ENCODE measurements at places on chromosomes 11 and 22.

DNA sequence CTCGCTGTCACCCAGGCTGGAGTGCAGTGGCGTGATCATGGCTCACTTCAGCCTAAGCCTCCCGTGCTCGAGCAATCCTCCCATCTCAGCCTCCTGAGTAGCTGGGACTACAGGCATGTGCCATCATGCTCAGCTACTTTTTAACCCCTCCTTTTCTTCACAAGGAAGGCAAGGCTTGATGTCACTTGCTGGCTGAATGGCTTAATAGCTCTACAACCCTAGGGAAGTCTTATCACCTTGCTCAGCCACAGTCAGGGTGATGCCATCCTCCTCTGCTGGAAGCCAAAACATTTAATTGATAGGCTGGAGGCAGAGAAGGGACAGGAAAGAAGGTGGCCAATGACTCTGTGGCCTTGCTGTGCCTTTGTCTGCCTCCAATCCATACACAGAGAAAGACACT, 131.9 kb downstream of the MED15 start:
- no peak for DNase-seq

GRCh38 chr11:95081412-95081811, 8.2 kb upstream of the ENDOD1 start:
- DNase-seq, result no peak

DNA sequence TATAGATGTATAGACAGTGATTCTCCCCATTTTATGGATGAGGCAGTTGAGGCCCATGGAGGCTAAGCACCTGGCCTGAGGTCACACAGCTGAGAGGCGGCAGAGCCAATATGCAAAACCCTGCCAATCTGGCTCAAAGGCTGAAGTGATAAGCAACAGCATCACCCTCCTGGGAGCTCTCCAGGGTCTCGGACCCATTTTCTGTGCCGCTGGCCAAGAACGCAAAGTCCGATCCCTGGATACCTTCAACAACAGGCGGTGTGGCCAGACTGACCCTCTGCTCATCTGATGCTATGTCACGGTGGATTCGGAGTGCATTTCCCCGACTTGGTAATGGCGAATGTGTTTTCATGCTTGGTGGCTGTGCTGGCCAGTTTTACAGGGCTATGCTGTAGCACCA, 595.0 kb downstream of the TBC1D22A start:
- DNase-seq, result no peak

- no peak for DNase-seq
These were observed 245.3 kb downstream of the CASP12 start for GRCh38 chr11:104652996-104653395.

GRCh38 chr11:120562806-120563425, 51.4 kb downstream of the GRIK4 start:
- DNase-seq, result no peak

GRCh38 chr11:29256580-29256979, 760.2 kb downstream of the KCNA4 start:
- no peak for DNase-seq

GRCh38 chr11:41970681-41971080, 511.2 kb upstream of the LRRC4C start:
- no peak for DNase-seq

- no peak for DNase-seq
These were observed 8.9 kb upstream of the SYT8 start for GRCh38 chr11:1825785-1826451.

DNA sequence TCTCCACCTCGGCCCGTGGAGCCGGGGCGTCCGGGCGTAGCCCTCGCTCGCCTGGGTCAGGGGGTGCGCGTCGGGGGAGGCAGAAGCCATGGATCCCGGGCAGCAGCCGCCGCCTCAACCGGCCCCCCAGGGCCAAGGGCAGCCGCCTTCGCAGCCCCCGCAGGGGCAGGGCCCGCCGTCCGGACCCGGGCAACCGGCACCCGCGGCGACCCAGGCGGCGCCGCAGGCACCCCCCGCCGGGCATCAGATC, 439 bp downstream of the YAP1 start:
- DNase-seq, result no peak

GRCh38 chr11:68684385-68685356, at the start of gene GAL:
TSS of gene GAL (plus strand) at chr11:68684544. CDS start at chr11:68684924, 380 bp downstream.
- DNase-seq, result no peak

DNA sequence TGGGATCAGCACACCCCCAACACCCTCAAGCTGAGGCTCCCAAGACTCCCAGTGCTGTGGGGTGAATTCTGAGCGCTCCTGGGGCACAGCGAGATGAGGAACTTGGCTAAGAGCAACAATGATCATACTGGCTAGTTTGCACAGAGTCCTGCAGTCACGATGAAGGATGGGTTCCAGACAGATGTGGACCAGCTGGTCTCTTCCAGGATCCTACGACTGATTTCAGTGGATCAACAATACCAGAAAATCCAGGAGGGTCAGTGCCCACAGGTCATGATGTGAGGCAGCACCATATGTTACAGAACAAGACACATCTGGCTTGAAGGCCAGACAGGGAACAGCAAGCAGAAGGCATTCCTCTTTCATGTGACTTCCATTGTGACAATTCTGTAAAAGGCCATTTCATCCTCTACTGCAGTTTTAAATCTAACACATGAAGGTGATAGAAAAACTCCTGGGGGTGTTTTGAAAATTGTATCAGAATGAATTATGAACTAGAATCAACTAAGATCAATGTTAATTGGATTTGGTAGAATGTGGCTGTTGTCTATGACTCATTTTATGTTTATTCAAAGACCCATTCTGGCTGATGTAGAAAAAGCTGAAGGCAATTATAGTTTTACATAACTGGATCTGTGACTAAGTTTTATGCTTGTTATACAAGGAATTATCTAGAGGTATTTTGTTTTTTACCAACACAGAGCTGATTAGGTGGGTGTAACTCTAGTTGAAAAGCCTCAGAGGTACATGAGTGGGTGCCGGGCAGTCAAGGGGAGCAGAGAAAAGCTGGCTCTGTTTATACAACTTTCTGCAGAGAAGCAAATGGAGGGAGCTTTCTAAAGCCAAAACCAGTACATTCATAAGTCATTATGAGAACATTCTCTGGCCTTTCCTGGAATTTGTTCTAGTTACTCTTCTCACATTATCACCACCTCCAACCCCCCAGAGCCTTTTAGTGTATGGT, 29.1 kb downstream of the OR52K1 start:
- DNase-seq, result no peak

- DNase-seq, result no peak
These were observed 8.9 kb downstream of the BRSK2 start for GRCh38 chr11:1398528-1399235.

GRCh38 chr11:60866911-60867870, at the start of gene ZP1:
TSS of gene ZP1 (plus strand) at chr11:60867542. CDS start at chr11:60867562, 20 bp downstream.
- DNase-seq, result no peak

- no peak for DNase-seq
These were observed 42.7 kb downstream of the PPP6R3 start for GRCh38 chr11:68503251-68503687.

GRCh38 chr11:34825670-34826383, 90.4 kb downstream of the APIP start:
- DNase-seq, result no peak

GRCh38 chr11:134538742-134539141, 126.7 kb upstream of the B3GAT1 start:
- no peak for DNase-seq

- DNase-seq, result no peak
These were observed 1.6 kb downstream of the IFITM10 start for GRCh38 chr11:1748636-1749394.

GRCh38 chr11:59273373-59273841, 60.7 kb upstream of the MPEG1 start:
- DNase-seq, result no peak

DNA sequence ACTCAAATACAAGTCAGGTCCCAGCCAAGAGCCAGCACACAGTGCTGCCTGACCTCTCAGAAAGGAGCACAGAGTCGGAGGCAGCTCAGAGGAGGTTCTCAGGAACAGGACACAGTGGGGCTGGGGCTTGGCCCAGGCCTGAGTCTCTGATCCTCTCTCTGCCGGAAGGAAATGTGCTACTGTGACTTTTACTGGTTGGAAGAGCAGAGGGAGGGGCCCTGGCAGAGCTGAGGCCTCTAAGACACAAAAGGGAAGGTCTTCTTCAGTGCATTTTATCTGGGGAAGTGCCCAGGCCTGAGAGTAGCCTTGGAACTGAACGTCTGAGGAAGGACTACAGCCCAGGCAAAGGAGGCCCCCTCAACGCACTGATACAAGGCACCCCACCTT, 16.2 kb upstream of the CASTOR1 start:
- no peak for DNase-seq

- DNase-seq, result no peak
These were observed 7.7 kb downstream of the CD44 start for GRCh38 chr11:35146711-35147110.

DNA sequence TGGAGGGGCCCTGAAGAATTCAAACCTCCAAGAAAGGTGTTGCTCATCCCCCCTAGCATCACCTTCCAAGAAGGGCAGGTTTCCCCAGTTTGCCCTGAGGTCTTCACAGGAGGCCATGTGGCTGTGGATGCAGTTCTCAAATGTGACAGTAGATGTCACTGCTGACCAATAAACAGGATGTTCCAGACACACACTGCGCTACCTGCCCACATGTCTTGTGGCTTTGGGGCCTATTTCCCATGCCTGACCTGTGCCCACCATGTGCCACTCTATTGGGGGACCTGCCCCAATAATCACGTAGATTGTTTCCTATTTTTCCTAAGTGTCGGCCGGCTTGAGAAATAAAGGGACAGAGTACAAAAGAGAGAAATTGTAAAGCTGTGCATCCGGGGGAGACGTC, 4.5 kb downstream of the GSTT2 start:
- no peak for DNase-seq

DNA sequence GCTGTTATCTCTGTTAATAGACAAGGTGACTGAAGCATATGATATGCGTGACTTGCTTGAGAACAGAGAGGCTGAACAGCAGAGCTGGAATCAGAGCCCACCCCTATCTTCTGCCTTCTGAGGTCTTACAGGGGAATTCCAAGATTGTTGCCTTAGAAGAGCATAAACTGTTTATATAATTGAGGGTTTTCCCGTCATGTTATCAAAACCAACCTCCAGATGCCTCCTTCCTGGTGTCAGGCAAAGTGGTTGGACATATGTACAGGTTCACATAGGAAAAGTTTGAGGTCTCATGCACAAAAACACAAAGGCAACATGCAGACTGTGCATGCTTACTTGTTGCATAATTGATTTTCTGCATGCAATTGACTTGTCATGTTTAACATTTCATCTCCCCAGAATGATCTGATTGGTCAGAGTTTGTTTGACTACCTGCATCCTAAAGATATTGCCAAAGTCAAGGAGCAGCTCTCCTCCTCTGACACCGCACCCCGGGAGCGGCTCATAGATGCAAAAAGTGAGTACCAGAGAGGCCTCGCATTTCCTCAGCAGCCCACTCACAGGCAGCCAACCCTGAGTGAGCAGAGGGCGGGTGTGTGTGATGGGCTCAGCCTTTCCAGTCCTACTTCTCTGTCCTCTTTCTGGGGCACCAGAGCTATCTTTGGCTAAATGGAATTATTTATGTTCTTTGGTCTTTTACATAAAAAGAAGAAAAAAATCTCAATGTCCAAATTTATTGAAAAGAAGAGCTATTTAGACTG, 88.9 kb downstream of the BMAL1 start:
- DNase-seq, result no peak

- peak; percentile 25 for DNase-seq
These were observed at the start of gene NRXN2 for GRCh38 chr11:64723117-64723906. TSS of gene NRXN2 (minus strand) at chr11:64723197. CDS start at chr11:64713699, 9,498 bp downstream.

DNA sequence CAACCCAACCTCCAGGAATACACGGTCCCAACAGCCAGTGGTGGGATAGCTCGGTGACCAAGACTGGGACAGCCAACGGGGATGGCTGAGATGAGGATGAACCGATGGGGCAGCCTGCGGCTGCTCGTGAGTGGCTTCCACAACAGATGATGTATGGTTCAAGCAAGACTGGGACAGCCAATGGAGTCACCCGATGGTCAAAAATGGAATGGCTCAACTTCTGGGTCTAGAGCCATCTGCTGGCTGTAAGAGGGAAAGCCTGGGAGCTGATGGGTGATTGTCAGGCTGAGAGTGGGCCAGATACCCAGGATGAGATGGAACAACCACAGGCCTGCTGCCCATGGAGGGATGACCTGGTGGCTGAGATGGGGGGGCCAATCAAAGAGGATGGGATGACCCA, 35.5 kb downstream of the SYT7 start:
- DNase-seq, result no peak

GRCh38 chr11:105152021-105152512, 12.5 kb upstream of the CARD18 start:
- DNase-seq, result no peak

- DNase-seq, result no peak
These were observed 645 bp downstream of the RNF121 start for GRCh38 chr11:71929491-71929890.

DNA sequence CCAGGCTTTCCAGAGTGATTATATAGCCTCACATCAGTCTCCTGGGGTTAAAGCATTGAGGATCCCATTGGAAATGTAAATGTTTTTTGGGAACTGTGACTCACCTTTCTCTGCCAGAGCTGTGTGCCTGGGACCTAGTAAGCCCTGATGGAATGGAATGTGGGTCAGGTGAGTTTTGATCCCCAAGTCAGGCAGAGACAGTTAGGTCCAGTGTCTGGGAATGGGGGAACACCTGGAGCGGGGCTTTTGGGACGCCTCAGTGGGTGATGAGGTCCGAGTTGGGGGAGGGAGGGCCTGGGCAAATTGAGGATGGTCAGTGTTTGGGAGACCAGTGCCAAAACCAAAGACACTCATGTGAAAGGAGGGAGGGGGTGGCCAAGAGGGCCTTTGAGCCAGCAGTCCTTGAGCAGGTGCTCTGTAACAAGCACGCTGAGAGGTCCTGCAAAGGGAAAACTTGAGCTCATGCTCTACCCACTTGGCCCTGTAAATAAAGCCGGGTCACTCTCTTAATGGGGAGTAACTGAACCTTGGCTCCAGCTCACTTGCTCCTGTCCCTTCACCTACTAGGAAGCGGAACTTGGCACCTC, 104.7 kb downstream of the NAV2 start:
- DNase-seq, result no peak

DNA sequence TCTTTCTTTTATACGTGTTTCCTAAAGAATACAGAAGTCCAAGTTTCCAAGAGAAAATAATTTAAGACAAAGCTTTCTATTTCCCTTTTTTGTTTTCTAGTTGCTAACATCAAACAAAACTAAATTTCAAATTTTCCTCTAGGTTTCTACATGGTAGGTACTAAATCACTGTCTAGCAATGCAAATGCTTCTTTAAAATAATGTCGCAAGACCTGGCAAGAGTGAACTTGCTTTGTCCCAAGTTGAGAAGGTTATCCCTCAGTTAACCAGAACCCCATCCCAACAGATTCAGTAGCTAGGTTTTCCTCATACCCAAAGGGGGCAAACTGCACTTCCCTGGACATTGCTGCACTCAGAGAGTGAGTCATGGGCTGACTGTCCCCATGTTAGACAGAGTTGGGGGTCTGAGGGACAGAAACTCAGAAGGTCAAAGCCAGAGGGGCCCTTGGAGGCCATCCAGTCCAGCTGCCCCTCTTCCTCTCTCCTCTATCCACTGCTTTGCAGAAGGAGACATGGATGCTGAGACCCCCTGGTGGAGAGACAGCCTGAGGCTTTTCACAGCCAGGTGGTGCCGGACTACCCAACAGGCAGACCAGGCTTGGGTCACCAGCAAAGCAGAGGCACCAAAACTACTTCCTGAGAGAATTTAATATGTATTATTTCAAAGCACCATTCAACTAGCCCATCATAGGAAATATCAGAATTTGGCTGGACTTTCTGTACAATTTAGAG, 23.1 kb downstream of the OR2AT4 start:
- no peak for DNase-seq

GRCh38 chr11:102357116-102357515, 10.1 kb downstream of the BIRC2 start:
- no peak for DNase-seq

Data from NCI-H524 treated with DMSO at 0.1 percent for 48 hours (cell line).